Lower lobe of right lung (tissue), 2 donors: ENCODE measurements at places on chromosomes 6 and 20. TPM values are rescaled to one million over a fixed set of nuclear protein-coding genes. Genes with fewer than 3 reads are reported as not detected.

GRCh38 chr6:43840490-43841218, 70.6 kb downstream of the VEGFA start:
- no peak for DNase-seq
- peaks cover 7% of the 10 kb centered on the region for H3K4me1 ChIP-seq
- H3K4me3 ChIP-seq, result no peak overlapping the region
- H3K27me3 ChIP-seq, result no peaks in the 10 kb centered on the region
- no peak overlapping the region for H3K27ac ChIP-seq

GRCh38 chr6:16868968-16869367, 107.7 kb upstream of the ATXN1 start:
- H3K36me3 ChIP-seq, result no peaks in the 10 kb centered on the region
- no peak overlapping the region for H3K27ac ChIP-seq
- H3K4me3 ChIP-seq, result no peak overlapping the region
- DNase-seq, result no peak
- H3K27me3 ChIP-seq, result no peaks in the 10 kb centered on the region

- no peaks in the 10 kb centered on the region for H3K4me1 ChIP-seq
- DNase-seq, result no peak
- no peaks in the 10 kb centered on the region for H3K27me3 ChIP-seq
- no peak overlapping the region for H3K4me3 ChIP-seq
Observed at GRCh38 chr6:49202924-49203536, 260.0 kb downstream of the MMUT start.

GRCh38 chr6:157779705-157780604, 43.1 kb upstream of the SNX9 start:
- H3K27me3 ChIP-seq, result no peaks in the 10 kb centered on the region
- H3K27ac ChIP-seq, result no peak overlapping the region
- H3K4me1 ChIP-seq, result no peaks in the 10 kb centered on the region
- no peaks in the 10 kb centered on the region for H3K36me3 ChIP-seq
- H3K4me3 ChIP-seq, result no peak overlapping the region
- no peak for DNase-seq

DNA sequence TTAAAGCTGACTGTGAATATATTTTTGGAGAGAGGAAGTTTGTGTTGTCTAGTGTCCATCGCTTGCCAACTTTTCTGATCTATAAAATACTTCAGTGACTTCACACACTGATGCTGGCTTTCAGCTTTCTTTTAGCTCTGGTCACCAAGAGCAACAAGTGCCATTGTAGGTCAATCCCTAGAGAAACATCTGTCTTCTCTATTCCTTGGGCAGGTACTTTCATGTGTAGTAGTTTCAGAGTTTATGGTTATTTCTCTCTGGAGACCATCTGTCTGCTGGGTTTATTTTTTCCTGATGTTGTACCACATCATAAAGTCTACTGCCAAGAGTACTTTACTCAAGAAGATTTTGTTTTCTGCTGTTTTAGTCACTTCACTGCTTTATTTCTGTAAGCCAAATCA, 249.9 kb downstream of the KHDC1L start:
- H3K4me3 ChIP-seq, result no peak overlapping the region
- DNase-seq, result no peak
- H3K36me3 ChIP-seq, result no peaks in the 10 kb centered on the region
- H3K4me1 ChIP-seq, result no peaks in the 10 kb centered on the region
- H3K27me3 ChIP-seq, result no peaks in the 10 kb centered on the region

- H3K4me3 ChIP-seq, result no peak overlapping the region
- no peak for DNase-seq
- H3K4me1 ChIP-seq, result no peaks in the 10 kb centered on the region
- no peaks in the 10 kb centered on the region for H3K27me3 ChIP-seq
Observed at GRCh38 chr20:818001-818664, 15.4 kb upstream of the FAM110A start.

- H3K4me3 ChIP-seq, result no peak overlapping the region
- DNase-seq, result no peak
- no peaks in the 10 kb centered on the region for H3K36me3 ChIP-seq
- H3K27ac ChIP-seq, result no peak overlapping the region
Observed at GRCh38 chr6:18692929-18693685, 306.0 kb downstream of the RNF144B start.

DNA sequence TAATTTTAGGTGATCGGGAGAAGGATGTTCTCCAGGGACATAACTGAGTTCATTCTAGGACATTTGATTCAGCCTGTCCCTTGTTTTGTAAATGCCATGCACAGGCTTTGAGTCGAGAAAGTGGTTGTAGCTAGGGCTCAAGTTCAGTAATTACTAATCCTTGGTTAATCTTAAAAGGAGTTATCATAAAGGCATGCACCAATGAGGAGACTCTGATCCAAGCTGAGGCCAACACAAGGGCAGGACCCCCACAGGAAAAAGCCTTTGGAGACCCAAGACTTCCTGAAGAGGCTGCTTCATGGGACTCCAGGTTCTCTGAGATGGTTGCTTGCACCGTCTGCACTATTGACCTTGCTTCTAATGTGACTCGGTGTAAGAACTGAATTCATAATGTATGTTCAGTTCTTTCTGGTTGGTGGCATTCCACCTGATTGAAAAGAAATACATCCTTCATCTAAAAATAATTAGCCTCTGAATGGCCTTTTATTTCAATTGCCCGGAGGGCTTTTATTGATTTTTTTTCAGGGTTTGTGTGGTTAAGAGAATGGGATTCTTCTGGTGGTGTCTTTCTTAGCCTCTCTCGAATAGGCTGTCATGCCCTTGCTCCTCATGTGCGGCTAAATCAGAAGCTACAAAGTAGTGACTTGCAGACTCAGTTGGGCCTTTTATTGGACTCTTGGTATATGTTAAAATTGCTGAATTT, 201.7 kb upstream of the PLCB4 start:
- no peaks in the 10 kb centered on the region for H3K4me1 ChIP-seq
- H3K27me3 ChIP-seq, result no peaks in the 10 kb centered on the region
- no peak overlapping the region for H3K27ac ChIP-seq
- H3K36me3 ChIP-seq, result no peaks in the 10 kb centered on the region
- DNase-seq, result no peak

- H3K4me1 ChIP-seq, result no peaks in the 10 kb centered on the region
- no peak for DNase-seq
- H3K27ac ChIP-seq, result no peak overlapping the region
- H3K4me3 ChIP-seq, result no peak overlapping the region
Observed at GRCh38 chr6:129980821-129981220, 37.6 kb upstream of the L3MBTL3 start.

- no peaks in the 10 kb centered on the region for H3K27me3 ChIP-seq
- no peak for DNase-seq
- H3K36me3 ChIP-seq, result no peaks in the 10 kb centered on the region
- H3K4me1 ChIP-seq, result peaks cover 3% of the 10 kb centered on the region
- no peak overlapping the region for H3K4me3 ChIP-seq
Observed at GRCh38 chr6:8556370-8557013, 121.1 kb upstream of the SLC35B3 start.

GRCh38 chr6:147033267-147033666, 170.9 kb upstream of the STXBP5 start:
- no peak overlapping the region for H3K27ac ChIP-seq
- no peak overlapping the region for H3K4me3 ChIP-seq
- no peaks in the 10 kb centered on the region for H3K27me3 ChIP-seq
- DNase-seq, result no peak

- no peak overlapping the region for H3K27ac ChIP-seq
- H3K4me3 ChIP-seq, result no peak overlapping the region
- H3K4me1 ChIP-seq, result no peaks in the 10 kb centered on the region
- no peaks in the 10 kb centered on the region for H3K27me3 ChIP-seq
- no peak for DNase-seq
Observed at GRCh38 chr6:25107218-25107617, 171.5 kb upstream of the RIPOR2 start.

GRCh38 chr6:38248500-38249234, 391.1 kb downstream of the BTBD9 start:
- no peak for DNase-seq
- H3K27ac ChIP-seq, result no peak overlapping the region
- peaks cover 9% of the 10 kb centered on the region for H3K4me1 ChIP-seq
- H3K27me3 ChIP-seq, result no peaks in the 10 kb centered on the region
- no peak overlapping the region for H3K4me3 ChIP-seq
- peaks cover 6% of the 10 kb centered on the region for H3K36me3 ChIP-seq

DNA sequence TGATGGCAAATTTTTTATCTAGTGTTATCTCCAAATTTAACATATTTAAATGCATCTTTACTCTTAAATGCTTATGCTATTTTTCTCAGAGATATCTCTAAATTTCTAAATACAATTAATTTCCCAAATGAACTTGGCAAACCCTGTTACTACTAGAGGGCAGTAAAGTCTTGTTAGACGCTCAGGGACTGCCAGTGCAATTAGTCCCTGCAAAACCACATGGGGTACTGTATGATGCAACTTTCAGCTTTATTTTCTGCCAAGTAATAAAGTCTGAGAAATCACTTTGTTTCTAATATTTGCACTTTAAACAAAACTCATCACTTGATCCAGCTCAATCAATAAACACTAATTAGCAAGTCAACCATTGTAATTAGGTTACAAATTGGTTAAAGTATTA, 76.0 kb upstream of the ADGRB3 start:
- no peak for DNase-seq
- no peak overlapping the region for H3K27ac ChIP-seq
- no peaks in the 10 kb centered on the region for H3K36me3 ChIP-seq
- no peak overlapping the region for H3K4me3 ChIP-seq
- H3K27me3 ChIP-seq, result no peaks in the 10 kb centered on the region

GRCh38 chr20:51542571-51543421, at the start of gene NFATC2:
TSS of gene NFATC2 (minus strand) at chr20:51542719. CDS start at chr20:51542499, 220 bp downstream.
- H3K36me3 ChIP-seq, result no peaks in the 10 kb centered on the region
- H3K27me3 ChIP-seq, result peaks cover 16% of the 10 kb centered on the region
- DNase-seq, result peak; percentile 74
- H3K4me3 ChIP-seq, result peak within 1 kb of the TSS; percentile 57
- H3K4me1 ChIP-seq, result peaks cover 26% of the 10 kb centered on the region
- peak within 1 kb of the TSS; percentile 75 for H3K27ac ChIP-seq

- H3K4me1 ChIP-seq, result no peaks in the 10 kb centered on the region
- DNase-seq, result no peak
- H3K4me3 ChIP-seq, result no peak overlapping the region
- H3K36me3 ChIP-seq, result no peaks in the 10 kb centered on the region
- no peaks in the 10 kb centered on the region for H3K27me3 ChIP-seq
Observed at GRCh38 chr6:9428421-9429172, 986.3 kb downstream of the TFAP2A start.

GRCh38 chr20:34124469-34125249, 12.6 kb upstream of the EIF2S2 start:
- H3K27ac ChIP-seq, result no peak overlapping the region
- H3K36me3 ChIP-seq, result no peaks in the 10 kb centered on the region
- H3K4me1 ChIP-seq, result peaks cover 3% of the 10 kb centered on the region

GRCh38 chr6:26086211-26086610, 1.0 kb upstream of the HFE start:
- H3K4me3 ChIP-seq, result no peak overlapping the region
- H3K27me3 ChIP-seq, result no peaks in the 10 kb centered on the region
- peaks cover 23% of the 10 kb centered on the region for H3K4me1 ChIP-seq
- no peak for DNase-seq
- H3K36me3 ChIP-seq, result no peaks in the 10 kb centered on the region

GRCh38 chr6:71321314-71321713, 32.7 kb downstream of the OGFRL1 start:
- no peaks in the 10 kb centered on the region for H3K4me1 ChIP-seq
- no peaks in the 10 kb centered on the region for H3K36me3 ChIP-seq
- H3K27ac ChIP-seq, result no peak overlapping the region
- H3K4me3 ChIP-seq, result no peak overlapping the region
- no peaks in the 10 kb centered on the region for H3K27me3 ChIP-seq

DNA sequence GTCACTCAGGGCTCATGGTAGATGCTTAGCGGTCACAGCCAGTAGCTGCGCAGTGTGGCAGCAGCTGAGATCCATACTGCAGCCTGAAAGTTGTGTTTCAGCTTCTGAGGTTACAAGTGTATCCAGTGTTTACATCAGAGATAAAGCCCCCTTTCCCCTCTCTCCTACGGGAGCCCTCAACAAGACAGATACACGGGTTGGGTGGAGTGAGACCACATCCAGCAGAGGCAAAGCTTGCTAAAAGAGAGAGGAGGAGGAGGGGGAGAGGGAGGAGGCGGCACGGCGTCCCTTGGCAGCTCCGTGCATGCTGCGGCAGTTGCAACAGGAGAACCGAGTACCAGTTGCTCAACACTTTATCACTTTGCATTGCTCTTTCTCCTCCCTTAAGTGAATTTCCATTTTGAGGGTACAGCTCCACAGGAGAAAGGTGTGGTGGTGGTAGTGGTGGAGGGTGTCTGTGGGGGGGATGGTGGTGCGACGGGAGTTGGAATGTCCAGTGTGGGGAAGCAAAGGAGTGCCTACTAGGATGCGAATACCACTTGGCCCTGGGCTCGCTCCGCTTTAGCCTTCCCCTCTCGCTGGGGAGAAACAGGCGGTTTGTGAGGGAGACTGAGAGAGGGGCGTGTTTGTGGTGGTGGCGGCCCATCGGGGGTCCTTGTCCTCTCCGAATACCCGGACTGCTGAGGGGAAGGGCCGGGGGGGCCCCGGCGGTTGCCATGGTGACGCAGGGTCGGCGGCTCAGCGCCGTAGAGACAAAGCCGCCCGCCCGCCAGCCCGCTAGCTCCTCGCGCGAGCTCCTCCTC, 405 bp upstream of the RNF182 start:
- H3K4me3 ChIP-seq, result peak overlapping the region; percentile 53
- peak; percentile 57 for DNase-seq
- peaks cover 27% of the 10 kb centered on the region for H3K4me1 ChIP-seq

- H3K27ac ChIP-seq, result no peak overlapping the region
- no peak for DNase-seq
- H3K4me3 ChIP-seq, result no peak overlapping the region
- no peaks in the 10 kb centered on the region for H3K4me1 ChIP-seq
- no peaks in the 10 kb centered on the region for H3K27me3 ChIP-seq
- H3K36me3 ChIP-seq, result no peaks in the 10 kb centered on the region
Observed at GRCh38 chr6:44642870-44643522, 255.5 kb downstream of the CDC5L start.

DNA sequence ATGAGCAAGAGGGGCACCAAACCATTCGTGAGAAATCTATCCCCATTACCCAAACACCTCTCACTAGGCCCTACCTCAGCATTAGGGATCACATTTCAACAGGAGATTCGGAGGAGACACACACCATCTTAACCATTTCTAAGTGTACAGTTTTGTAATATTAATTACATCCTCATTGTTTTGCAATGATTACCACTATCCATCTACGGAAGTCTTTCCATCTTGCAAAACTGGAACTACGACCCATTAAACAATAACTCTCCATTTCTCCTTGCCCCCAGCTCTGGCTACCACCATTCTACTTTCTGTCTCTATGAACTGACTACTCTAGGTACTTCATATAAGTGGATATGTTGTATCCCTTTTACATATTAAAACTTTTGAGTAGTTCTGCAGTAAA, 20.1 kb downstream of the ACOT13 start:
- no peak overlapping the region for H3K27ac ChIP-seq
- peaks cover 6% of the 10 kb centered on the region for H3K36me3 ChIP-seq
- no peaks in the 10 kb centered on the region for H3K27me3 ChIP-seq
- DNase-seq, result no peak
- no peak overlapping the region for H3K4me3 ChIP-seq

Gene CYP39A1
- 5.4 TPM for total RNA-seq

Gene MCM3
- total RNA-seq, result 25.6 TPM

Gene ZNF831
- total RNA-seq, result 1.0 TPM

Gene ETV7
- 5.2 TPM for total RNA-seq

Gene CNR1
- total RNA-seq, result 21.1 TPM

Gene HMGCLL1
- 4.3 TPM for total RNA-seq

Gene PNLDC1
- 0.27 TPM for total RNA-seq

Gene XKR7
- total RNA-seq, result 0.06 TPM

Gene ABHD16B
- total RNA-seq, result not detected

Gene CTCFL
- not detected for total RNA-seq

Gene B3GALT4
- 19.6 TPM for total RNA-seq

Gene TMEM30A
- 178 TPM for total RNA-seq
